Heart right ventricle (tissue), 16 donors: ENCODE measurements at places on chromosomes 6 and 20.

DNA sequence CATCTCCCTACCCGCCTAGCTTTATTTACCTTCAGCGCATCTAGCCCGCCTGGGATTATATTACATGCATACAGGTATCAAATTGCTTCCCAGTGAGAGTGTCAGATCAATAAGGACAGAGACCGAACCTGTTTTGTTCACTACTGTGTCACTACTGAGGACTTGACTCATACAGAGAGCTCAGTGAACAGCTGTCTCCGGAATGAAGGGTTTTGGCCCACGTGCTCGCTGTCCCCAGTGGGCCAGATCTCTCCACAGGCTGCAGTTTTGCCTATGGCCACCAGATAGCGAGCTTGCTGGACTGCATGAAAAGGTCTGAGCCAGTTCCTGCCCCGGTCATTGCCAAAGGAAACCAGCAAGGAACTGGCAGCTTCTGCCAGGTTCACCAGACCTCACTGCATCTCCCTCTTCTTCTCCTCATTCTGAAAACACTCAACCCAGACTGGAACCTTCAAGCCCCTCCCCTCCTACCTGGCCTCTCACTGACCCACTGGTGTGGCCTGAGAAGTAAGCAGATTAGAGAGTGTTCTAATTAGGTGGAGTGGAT, 150.8 kb downstream of the ZMYND8 start:
- peak; percentile 38 for DNase-seq

GRCh38 chr20:59028812-59029211, 3.3 kb downstream of the ATP5F1E start:
- DNase-seq, result no peak

GRCh38 chr20:9397928-9398327, 116.5 kb upstream of the LAMP5 start:
- DNase-seq, result peak; percentile 24

DNA sequence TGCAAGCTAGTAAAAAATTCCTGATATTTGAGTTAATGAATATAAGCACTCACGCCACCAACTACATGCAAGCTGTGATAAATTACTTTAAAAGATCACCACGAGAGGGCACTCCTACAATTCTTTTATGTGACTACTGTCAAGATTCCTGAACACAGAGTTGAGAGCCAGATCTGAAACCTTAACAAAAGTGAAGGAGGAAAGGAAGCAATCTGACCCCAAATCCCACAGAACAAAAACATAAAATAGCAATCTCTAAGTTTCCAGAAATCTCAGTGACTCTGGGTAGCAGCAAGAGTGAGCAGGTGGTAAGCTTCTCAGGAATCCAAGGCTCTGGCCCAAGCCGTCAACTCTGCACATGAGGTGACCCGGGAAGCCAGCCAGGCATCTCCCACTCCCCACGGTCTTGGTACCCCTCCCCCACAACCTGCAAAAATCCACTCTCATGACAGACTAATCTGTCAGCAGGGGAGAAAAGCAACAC, 55.1 kb downstream of the STAU1 start:
- DNase-seq, result no peak

DNA sequence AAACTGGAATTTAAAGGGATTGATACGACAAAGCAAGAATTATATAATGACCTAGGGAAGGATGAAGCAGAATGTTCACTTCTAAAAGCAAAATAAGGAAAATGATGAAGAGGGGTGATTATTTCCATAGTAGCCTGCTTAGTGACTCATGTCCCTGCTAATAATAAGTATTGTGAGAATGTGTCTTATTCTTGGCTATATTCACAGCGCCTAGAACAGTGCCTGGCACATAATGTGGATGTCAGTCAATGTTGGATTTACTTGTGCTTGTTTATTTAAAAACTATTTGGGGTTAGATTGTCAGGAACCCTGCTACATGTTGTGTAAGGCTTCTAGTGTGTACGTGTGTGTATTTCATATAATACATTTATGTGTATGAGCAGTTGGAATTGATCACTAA, 85.1 kb downstream of the ZFAND3 start:
- no peak for DNase-seq

DNA sequence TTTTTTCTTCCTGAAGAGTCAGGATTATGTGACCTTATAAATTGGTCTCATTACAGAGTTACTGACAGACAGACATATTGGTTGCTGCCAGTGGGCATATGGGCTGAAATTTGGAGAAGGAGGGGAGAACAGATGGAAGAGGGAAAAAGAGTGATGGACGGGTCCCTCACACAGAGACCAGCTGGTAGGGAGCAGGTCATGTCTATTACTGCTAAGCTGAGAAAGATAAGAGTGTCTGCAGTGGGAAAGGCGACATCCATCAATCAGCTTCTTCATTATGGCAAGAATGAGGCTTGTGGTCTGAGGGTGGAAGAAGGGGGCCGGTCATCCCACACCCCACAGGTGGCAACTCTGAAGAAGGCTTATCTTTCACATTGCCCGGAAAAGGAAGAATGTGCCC, 353.8 kb upstream of the RSPO3 start:
- DNase-seq, result no peak

- DNase-seq, result no peak
Observed at GRCh38 chr20:4709261-4710105, 12.2 kb upstream of the PRND start.

DNA sequence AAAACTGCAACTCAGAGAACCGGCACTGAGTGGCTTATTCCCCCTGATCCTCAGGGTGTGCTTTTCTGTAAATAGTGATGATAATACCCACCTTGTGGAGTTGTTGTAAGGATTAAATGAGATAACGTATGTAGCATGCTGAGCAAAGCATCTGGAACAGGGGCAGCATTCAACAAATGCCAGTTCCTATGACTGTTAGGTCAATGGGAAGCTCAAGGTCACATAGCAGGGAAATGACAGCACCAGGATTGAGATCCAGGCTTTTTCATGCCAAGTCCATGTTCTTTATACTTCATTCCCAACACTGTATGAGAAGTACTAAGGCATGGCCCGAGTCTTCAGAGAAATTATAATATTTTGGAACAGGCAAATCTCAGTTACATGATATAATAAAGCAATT, 5.1 kb downstream of the RCAN2 start:
- no peak for DNase-seq
